ENCODE measurements at places on chromosomes 11 and 22.

DNA sequence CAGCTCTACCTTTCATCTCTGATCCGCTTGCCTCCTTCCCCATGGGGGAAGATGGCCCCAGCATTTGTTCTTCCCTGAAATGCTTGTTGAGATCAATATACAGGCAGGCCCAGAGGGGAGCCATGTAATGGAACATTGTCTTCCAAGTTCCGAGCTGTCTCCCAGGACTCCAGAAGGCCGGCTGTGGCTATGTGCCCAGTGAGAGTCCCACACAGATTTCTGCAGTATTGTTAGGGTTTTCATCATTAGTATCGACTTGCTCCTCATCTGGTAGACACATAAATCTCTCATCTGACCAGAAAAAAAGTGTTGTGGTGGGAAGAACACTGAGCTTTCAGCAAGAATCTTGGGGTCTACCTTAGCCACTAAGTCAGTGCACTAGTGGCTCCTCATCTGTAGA lies 163.4 kb downstream of the TRIM29 start:
- no peak for DNase-seq

GRCh38 chr11:7749456-7749855 lies 43.2 kb upstream of the OVCH2 start:
- no peak for DNase-seq

DNA sequence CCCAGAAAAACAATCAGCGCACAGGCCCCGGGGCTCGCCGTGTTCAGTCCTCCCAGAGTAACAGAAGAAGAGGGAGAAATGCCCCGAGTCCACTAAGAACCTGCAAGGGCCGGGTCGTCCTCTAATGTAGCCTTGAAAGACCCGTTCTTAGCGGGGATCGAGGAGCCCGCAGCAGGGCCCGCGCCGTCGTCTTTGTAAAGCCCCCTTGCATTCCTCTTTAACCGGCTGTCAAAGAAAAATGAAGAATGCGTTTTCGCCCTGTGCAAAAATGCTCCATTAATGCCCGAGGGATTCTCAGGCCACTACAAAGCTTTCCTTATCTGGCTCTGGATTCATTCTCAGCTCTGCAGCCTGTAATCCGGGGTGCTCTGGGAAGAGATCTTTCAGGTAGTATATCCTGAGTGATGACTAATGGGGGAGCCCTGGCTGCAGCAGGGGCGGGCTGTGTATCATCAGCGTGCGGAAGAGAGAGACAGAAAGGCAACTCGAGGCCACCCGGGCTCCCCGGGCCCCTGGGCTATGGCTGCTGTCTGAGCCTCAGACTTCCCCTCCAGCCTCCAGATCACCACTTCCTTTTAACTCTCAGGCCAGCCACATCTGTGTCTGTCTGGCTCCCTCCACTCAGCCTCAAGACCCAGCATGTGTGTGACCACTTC lies 78.2 kb downstream of the FBLN1 start:
- no peak for DNase-seq

- DNase-seq, result no peak
Measured at GRCh38 chr22:50199251-50199721, 1.5 kb upstream of the SELENOO start.

DNA sequence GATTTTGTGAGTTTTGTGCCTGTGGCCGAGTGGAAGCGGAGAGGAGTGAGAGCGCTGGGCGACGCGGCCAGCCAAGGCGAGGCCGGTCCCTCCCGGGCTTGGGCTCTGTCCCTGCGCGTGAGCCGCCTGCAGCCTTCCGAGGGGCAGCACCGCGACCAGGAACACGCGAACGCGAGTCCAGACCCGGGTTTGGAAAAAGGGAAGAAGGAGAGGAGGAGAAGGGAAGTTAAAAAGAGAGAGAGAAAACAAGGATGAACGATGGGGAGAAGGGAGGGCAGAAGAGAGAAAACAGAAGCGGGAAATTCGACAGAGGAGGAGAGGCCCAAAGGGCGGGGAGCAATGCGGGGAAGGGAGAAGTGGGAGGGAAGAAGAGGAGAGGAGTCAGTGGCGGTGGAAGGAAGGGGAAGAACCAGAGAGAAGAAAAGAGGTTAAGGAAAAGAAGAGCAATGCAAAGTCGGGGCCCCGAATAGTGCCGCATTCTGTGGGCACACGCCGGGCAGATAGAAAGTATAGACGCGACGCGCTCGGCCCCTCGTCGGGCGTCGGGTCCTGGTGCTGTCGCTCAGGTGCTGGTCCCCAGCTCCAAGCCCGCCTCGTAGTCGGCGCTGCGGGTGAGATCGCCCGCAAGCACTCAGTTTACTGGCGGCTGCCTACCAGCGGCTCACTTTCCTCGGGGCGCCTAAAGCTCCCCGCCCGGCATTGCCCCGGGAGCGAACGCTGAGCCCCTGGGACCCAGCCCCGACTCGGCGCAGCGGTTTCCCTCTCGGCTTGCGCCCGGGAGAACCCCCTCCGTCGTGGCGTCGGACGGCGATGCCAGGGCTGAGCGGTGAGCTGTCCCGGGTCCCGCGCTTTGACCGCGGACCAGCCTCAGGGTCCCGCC lies 2.8 kb upstream of the BARX2 start:
- DNase-seq, result no peak
